Brain microvascular endothelial cell (primary cell): ENCODE measurements at places on chromosomes 1 and 21.

- DNase-seq, result no peak
Measured at GRCh38 chr1:112048421-112048820, 59.0 kb upstream of the KCND3 start.

DNA sequence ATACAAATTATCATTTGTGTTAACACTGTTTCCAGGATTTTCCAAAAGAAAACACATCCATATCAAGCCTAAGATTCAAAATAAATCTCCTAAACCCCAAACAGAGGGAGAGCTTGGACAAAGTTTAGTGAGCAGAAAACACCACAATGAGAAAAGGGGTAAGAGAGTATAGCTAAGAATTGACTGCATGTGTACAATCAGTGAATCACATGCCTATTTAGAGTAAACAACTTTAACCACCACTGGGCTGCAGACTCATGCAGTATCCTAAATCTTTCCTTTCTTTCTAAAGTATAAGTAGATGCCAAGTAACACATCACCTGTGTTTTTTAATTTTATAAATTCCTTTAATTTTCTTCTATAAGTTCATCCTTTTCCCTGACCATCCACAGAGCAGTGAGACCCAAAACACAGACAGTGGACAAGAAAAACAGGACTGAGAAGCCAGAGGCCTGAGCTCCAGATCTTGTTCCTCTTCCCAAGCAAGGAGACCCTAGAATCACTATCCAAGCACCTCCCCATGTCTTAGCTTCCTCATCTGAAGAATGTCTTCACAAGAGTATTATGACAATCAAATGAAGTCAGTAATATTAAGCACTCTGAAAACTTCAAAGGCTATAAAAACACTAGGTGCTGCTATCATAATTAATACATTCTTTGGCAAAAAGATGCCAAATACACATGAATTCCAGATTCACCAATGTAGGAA, 93.1 kb downstream of the VAV3 start:
- DNase-seq, result no peak

GRCh38 chr21:42490720-42491119, 5.3 kb downstream of the RSPH1 start:
- no peak for DNase-seq

DNA sequence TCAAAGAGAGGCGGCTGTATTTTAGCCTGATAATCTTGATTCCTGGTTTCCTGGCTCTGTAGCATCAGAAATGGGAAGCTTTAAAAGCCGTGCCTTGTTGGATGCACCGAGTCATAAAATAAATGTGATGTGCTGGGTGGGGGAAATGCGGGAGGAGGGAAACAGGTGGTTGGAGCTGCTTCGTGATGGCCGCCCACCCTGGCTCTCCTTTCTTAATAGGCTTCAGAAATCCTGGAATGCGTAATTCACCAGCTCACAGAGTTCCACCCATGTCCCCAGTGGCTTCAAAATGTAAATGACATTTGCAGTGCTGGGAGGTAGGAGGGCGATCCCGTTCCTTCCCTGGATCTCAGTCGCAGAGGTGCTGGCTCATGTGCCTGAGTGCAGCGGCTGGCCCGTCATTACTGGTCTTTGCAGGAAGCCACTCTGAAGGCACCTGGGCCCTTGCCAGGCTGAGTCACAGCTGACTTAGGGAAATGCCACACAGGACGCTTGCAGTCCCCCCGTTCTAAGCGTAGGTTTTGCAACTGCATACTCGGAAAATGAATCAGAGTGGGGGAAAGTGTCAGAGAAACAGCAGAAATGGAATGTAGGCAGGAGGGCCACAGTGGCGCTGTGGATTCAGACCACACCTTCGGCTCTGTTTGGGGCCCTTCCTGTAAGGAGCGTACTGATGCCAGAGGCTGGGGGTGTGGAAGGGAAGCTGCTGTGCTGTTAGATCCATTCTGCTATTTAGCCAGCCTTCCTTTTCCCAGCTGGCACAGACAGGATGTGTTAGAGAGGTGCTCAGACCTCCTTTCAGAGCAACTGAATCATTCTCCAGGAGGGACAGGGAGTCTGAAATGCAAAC, 37.6 kb downstream of the GALNT2 start:
- peak; percentile 98 for DNase-seq

DNA sequence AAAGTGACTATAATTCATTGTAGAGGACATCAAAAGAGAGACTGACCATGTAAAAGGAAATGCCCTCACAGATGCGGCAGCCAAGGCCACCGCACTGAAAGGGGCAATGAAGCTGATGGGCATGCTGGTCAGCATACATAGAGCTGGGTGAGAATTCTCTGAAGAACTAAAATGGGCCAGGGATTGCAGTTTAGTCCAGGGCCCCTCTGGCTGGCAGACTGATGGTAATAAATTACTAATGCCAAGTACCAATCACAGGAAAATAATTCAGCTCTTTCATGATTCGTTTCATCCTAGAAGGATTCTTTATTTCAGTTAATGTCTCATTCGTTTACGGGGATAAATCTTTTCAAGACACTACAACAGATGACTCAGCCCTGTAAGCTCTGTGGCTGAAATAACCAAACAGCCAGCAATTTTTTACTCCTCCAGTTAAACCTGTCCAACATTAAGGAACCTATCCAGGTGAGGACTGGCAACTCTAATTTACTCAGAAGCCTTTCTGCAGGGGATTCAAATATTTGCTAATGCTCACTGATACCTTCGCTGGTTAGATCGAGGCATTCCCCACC, 56.9 kb upstream of the MAP1LC3C start:
- no peak for DNase-seq

- no peak for DNase-seq
Measured at GRCh38 chr21:36073181-36073580, 3.4 kb downstream of the CBR1 start.

DNA sequence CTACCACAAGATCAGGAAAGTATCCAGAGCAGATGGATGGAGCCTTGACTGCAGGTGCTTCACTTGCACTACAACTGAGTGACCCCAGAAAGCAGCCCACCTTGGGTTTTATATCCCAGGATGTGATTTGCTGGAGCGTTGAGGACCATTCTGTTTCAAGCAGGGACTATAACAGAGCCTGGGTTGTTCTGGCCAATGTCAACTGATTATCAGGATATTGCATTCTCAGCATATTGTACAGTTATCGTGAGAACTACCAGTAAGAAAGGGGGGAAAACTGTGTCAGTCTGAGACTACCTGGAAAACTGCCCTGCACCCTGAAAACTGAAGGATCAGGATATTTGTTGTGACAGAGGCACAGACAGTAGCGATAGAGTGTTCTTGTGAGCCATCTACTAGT, 8.0 kb downstream of the ZNF669 start:
- DNase-seq, result no peak

DNA sequence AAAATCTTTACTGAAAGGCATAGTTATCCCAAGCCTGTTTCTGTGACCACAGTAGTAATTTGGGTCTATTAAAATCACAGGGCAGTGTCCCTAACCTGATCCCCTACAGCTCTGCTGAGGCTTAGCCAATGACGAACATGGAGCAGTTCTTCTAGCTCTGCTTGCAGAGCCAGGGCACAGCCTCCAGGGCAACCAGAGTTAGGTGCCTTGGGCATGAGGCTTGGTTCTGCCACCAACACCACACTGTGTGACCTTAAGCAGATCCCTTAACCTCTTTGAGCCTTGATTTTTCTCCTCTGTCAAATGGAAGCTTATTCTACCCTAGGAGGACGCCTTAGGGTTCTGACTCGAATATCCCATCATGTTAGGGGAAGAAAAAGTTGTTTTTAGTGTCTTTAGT, 86.7 kb upstream of the TLR5 start:
- no peak for DNase-seq
